ENCODE measurements at places on chromosomes 4 and X. TPM values are rescaled to one million over a fixed set of nuclear protein-coding genes. Genes with fewer than 3 reads are reported as not detected.
A peak's percentile ranks its signal among the peaks of the same experiment; 100 is the strongest.

The DGKK gene
- total RNA-seq = not detected

The WDFY3 gene
- 156 TPM for total RNA-seq

The PDZD4 gene
- total RNA-seq = 2.9 TPM

The POLN gene
- 3.3 TPM for total RNA-seq

The STAP1 gene
- total RNA-seq = not detected

The MAGEA4 gene
- not detected for total RNA-seq

The BEX2 gene
- 12.5 TPM for total RNA-seq

The PLP1 gene
- 1.3 TPM for total RNA-seq

The PNMA5 gene
- not detected for total RNA-seq

The EVC gene
- 27.5 TPM for total RNA-seq

DNA sequence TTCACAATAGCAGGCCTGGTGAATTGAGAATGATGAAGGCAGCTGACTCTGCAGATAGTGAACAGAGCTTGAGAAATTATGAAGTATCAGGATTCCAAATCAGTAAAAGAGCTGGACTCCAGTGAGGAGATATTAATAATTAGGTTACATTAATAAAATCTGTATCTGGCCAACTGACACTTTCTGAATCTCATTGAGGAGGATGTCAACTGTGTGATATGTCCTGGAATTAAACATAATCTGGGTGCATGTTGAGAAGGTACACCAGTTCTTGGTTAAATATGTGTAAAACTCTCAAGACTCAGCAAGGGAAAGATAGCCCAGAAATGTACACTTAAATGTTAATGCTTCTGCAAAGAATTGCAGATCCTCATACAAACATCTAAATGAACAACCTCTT lies 177.8 kb upstream of the SFRP2 start:
- DNase-seq = no peak
- no peaks in the 10 kb centered on the region for H3K4me1 ChIP-seq
- H3K4me3 ChIP-seq = no peak overlapping the region
- no peak overlapping the region for H3K27ac ChIP-seq
- no peaks in the 10 kb centered on the region for H3K36me3 ChIP-seq
- no peaks in the 10 kb centered on the region for H3K27me3 ChIP-seq

GRCh38 chr4:146787731-146788130 lies 149.0 kb downstream of the POU4F2 start:
- H3K36me3 ChIP-seq = no peaks in the 10 kb centered on the region
- DNase-seq = no peak
- no peaks in the 10 kb centered on the region for H3K4me1 ChIP-seq
- H3K27ac ChIP-seq = no peak overlapping the region

DNA sequence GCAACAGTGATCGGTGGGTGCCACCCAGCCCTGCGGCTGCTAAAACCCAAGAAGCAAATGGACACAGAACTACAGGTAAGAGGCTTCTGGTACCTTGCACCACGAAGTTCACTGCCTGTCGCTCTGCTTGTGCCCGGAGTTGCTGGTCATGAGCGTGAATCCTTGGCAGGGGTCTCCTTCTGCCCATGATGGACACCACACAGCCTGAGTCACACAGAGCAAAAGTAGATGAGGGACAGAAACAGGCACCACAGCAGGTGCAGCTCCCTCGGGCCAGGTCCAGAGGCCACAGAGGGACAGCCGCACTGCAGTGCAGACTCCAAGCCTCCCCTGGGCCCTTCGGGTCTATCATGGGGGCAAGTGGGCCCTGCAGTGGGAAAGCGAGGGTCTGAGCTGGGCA lies 22.4 kb downstream of the NAT8L start:
- DNase-seq = no peak
- H3K4me3 ChIP-seq = no peak overlapping the region
- H3K36me3 ChIP-seq = no peaks in the 10 kb centered on the region
- no peak overlapping the region for H3K27ac ChIP-seq

DNA sequence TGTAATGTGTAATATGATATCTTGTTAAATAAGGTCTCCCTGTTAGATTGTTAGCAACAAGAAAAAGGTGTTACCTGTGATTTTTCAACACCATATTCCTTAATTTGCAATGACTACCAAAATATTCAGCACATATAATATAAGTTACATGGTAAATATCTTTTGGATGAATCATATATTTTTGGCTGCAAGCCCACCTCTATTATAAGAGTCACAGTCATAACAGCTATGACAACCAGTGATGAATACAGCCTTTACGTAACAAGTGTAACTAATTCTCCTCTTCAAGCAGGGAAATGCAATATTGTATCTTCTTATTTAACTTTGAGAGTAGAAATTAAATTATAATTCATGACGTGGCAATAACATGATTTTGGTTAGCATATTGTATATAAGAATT lies 187.0 kb downstream of the NLGN4X start:
- no peaks in the 10 kb centered on the region for H3K36me3 ChIP-seq
- H3K4me3 ChIP-seq = no peak overlapping the region
- H3K4me1 ChIP-seq = no peaks in the 10 kb centered on the region
- H3K27me3 ChIP-seq = no peaks in the 10 kb centered on the region

DNA sequence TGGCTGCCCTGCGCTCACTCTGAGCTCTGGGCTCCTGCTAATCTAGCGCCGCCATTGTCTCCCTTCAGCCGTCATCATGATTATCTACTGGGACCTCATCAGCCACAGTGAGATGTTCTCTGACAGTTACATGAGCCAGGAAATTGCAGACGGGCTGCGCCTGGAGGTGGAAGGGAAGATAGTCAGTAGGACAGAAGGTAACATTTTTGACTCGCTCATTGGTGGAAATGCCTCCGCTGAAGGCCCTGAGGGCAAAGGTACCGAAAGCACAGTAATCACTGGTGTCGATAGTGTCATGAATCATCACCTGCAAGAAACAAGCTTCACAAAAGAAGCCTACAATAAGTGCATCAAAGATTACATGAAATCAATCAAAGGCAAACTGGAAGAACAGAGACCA lies 21.8 kb upstream of the PIN4 start:
- no peak overlapping the region for H3K4me3 ChIP-seq
- no peak for DNase-seq
- no peak overlapping the region for H3K27ac ChIP-seq
- H3K4me1 ChIP-seq = no peaks in the 10 kb centered on the region
- H3K27me3 ChIP-seq = peaks cover 25% of the 10 kb centered on the region

DNA sequence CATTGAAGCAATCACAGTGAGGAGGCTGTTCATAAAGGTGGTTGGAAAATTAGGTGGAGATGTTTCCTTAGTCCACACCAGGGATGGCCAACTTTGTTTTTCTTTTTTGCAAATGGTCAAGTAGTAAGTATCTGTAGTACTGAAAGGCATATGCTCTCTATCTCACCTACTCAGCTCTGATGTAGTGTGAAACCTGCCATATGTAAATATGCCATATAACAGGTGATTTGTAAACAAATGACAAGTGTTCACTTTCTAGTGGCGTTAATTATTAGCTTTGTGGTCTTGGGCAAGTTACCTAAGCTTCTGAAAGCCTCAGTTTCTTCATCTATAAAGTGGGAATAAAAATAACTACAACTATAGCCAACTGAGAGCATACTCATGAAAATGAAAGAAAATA lies 421.4 kb upstream of the LCORL start:
- DNase-seq = no peak
- H3K27ac ChIP-seq = no peak overlapping the region
- H3K27me3 ChIP-seq = no peaks in the 10 kb centered on the region
- no peak overlapping the region for H3K4me3 ChIP-seq
- H3K4me1 ChIP-seq = no peaks in the 10 kb centered on the region

DNA sequence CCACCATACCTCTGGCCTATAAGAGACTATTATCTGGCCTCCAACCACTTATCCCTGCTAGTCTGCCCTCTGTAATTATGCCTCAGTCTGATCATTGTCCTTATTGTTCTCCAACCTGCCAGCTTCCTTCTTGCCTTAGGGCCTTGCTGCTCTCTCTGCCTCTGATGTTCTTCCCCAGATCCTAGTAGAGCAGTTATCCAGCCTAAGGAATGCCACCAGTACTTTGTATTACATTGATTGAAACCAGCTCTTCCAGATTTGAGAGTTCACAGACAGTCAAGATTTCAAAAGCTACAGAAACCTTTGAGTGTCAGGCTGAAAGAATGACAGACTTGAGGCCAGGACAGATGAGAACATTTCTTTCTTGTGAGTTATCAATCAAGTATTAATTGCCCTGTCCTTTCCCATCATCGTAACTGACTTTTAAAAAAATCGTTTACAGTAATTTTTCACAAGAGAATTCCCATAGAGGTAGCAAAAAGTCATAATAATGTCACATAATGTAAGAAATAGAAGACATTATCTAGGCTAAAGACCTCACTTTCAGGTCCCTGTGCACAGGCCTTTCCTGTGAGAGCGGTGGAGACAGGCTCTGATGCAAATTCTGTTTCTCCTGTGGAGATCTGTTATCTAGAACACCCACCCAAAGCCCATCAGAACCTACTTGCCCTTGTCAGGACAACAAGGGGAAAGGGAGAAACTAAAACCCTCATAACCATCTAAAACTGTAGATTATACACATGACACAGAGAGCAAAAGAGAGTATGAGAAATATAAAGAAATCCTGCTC lies 64.1 kb upstream of the GUCY1A1 start:
- DNase-seq = no peak
- no peaks in the 10 kb centered on the region for H3K27me3 ChIP-seq
- H3K27ac ChIP-seq = peak overlapping the region; percentile 77
- no peaks in the 10 kb centered on the region for H3K36me3 ChIP-seq
- H3K4me1 ChIP-seq = no peaks in the 10 kb centered on the region
- no peak overlapping the region for H3K4me3 ChIP-seq

- no peak for DNase-seq
- H3K36me3 ChIP-seq = no peaks in the 10 kb centered on the region
- H3K27ac ChIP-seq = no peak overlapping the region
- peaks cover 75% of the 10 kb centered on the region for H3K27me3 ChIP-seq
Measured at GRCh38 chrX:13535376-13536165, 33.8 kb upstream of the EGFL6 start.

- peaks cover 28% of the 10 kb centered on the region for H3K27me3 ChIP-seq
- no peaks in the 10 kb centered on the region for H3K4me1 ChIP-seq
- H3K36me3 ChIP-seq = no peaks in the 10 kb centered on the region
- H3K4me3 ChIP-seq = no peak overlapping the region
Measured at GRCh38 chrX:75603833-75604232, 81.0 kb upstream of the ZDHHC15 start.
